ENCODE measurements at places on chromosomes 16 and 17. TPM values are rescaled to one million over a fixed set of nuclear protein-coding genes. Genes with fewer than 3 reads are reported as not detected.

- no peaks in the 10 kb centered on the region for H3K4me1 ChIP-seq
- no peak overlapping the region for H3K27ac ChIP-seq
- no peak for DNase-seq
- H3K27me3 ChIP-seq: no peaks in the 10 kb centered on the region
Observed at GRCh38 chr16:8736123-8736668, 61.2 kb downstream of the TMEM186 start.

GRCh38 chr17:8062807-8063483 is 24.1 kb downstream of the ALOX15B start:
- no peak overlapping the region for H3K27ac ChIP-seq
- no peak overlapping the region for H3K4me3 ChIP-seq
- H3K27me3 ChIP-seq: peaks cover 50% of the 10 kb centered on the region
- no peak for DNase-seq
- peaks cover 13% of the 10 kb centered on the region for H3K4me1 ChIP-seq
- no peaks in the 10 kb centered on the region for H3K36me3 ChIP-seq

DNA sequence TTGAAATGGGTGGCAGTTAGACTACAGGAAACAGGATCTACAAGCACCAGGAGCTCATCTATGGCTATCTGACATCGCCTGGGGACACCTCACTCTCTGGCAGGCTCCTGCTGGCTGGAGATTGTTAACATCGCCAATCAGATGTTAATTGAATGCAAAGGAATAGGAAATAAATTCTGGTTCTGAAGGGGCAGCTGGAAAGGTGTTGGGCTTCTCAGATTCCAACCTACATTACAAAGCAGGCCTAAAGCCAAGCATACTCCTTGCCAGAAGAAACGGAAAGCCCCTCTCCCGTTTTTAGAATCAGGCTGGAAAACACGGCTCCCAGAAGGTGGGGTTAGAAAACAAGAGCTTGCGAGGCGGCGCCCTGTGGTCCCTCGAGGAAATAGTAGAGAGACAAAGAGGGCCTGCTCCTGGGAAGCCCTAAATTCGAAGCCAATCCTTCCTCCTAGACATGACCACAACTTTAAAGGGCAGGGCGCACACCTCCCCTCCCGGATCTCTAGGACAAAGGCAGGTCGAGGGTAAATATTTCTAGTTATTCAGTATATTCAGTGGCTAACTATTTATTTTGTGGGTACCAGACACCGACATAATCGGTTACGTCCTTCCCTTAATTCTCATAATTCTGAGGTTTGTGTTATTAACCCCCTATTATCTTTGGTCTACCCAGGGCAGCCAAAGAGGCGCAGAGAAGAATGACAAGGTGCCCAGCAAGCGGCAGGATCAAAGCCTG is 763 bp upstream of the TOM1L1 start:
- H3K4me3 ChIP-seq: peak overlapping the region; percentile 53
- H3K27me3 ChIP-seq: peaks cover 43% of the 10 kb centered on the region
- H3K27ac ChIP-seq: no peak overlapping the region
- peaks cover 3% of the 10 kb centered on the region for H3K4me1 ChIP-seq

GRCh38 chr16:88781140-88782077 is 3.6 kb downstream of the PIEZO1 start:
- peaks cover 9% of the 10 kb centered on the region for H3K36me3 ChIP-seq
- peak; percentile 64 for DNase-seq
- no peaks in the 10 kb centered on the region for H3K27me3 ChIP-seq
- peak overlapping the region; percentile 87 for H3K27ac ChIP-seq
- H3K4me1 ChIP-seq: peaks cover 40% of the 10 kb centered on the region
- H3K4me3 ChIP-seq: peak overlapping the region; percentile 86

DNA sequence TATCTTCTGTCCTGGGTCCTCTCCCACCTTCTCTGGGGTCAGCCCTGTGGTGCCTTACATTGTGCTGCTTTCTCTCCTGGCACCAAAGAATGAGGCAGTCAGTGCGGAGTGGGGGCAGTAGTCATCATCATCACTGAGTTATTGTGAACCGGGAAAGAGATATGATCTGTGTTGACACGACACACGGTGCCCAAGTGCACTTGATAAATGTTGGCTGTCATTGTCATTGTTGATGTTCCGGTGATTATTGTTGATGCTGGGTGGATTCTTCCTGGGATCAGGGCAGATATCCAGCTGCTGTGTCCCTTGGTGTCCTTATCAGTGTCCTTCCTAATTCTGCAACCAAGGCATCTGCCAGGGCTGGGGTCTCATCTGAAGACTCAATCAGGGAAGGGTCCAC is 121.7 kb downstream of the ABCC6 start:
- no peak for DNase-seq
- H3K27me3 ChIP-seq: no peaks in the 10 kb centered on the region
- H3K36me3 ChIP-seq: peaks cover 75% of the 10 kb centered on the region
- H3K4me3 ChIP-seq: no peak overlapping the region
- H3K4me1 ChIP-seq: peaks cover 2% of the 10 kb centered on the region
- H3K27ac ChIP-seq: no peak overlapping the region

DNA sequence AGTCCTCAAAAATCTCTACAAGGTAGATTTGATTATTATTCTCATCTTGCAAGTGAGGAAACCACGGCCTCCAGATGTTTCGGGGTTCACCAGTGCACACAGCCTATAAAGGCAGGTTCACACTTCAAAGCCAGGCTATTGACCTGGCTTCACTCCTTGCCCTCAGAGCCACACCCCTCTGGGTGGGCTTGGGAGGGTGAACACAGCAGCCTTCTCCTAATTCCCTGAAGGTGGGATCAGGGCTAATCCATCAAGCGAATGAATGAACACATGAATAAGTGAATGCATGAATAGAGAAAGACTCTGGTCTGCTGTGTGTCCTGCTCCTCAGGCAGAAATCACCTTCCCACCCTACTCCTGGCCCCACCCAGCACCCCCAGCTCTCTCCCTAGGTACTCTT is 139.0 kb downstream of the CYLD start:
- H3K36me3 ChIP-seq: no peaks in the 10 kb centered on the region
- DNase-seq: no peak
- no peak overlapping the region for H3K27ac ChIP-seq

GRCh38 chr17:58172369-58173071 is 5.7 kb downstream of the OR4D2 start:
- no peak overlapping the region for H3K4me3 ChIP-seq
- H3K27me3 ChIP-seq: peaks cover 18% of the 10 kb centered on the region
- peaks cover 28% of the 10 kb centered on the region for H3K4me1 ChIP-seq
- H3K27ac ChIP-seq: no peak overlapping the region
- DNase-seq: peak; percentile 36

- no peak for DNase-seq
- peaks cover 26% of the 10 kb centered on the region for H3K4me1 ChIP-seq
- H3K27me3 ChIP-seq: no peaks in the 10 kb centered on the region
Observed at GRCh38 chr17:58215685-58216084, 3.4 kb downstream of the MKS1 start.

DNA sequence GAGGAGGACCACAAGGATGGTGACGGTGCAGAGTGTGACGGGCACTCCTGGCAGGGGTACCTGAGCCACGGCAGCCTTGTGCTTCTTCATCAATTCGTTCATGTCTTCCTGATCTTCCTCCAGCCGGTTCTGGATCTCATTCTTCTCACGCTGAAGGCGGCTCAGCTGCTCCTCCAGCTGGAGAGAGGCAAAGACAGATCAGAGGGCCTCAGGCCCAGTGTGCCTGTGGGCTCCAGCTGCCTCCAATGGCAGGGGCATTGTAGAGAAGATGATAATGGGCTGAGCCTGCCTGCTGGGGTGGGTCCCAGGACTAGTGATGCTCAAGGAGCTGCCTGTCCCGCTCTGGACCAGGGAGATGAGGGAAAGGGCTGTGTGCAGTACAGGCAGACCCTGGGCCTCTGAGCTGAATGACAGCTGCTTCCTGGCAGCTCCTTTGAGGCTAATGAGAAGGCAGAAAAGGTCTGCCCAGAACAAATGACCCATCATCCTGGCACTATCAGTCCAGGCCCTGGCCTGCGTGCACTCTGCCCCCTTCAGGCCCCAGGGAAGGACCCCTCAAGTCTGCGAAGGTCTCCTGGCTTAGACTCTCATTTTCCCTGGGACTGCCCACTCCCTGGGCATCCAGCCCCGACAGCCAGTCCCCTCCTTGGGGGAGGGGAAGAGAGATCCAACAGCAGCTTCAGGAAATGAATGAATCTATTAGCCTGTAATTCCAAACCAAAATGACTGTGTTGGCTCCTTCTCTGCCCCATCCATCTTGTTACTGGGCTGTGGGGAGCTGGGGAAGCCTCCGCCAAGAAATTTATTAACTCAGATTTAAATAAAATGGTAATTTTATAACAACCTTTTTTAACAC is 48.0 kb downstream of the PIPOX start:
- no peaks in the 10 kb centered on the region for H3K27me3 ChIP-seq
- no peak overlapping the region for H3K27ac ChIP-seq
- DNase-seq: no peak

DNA sequence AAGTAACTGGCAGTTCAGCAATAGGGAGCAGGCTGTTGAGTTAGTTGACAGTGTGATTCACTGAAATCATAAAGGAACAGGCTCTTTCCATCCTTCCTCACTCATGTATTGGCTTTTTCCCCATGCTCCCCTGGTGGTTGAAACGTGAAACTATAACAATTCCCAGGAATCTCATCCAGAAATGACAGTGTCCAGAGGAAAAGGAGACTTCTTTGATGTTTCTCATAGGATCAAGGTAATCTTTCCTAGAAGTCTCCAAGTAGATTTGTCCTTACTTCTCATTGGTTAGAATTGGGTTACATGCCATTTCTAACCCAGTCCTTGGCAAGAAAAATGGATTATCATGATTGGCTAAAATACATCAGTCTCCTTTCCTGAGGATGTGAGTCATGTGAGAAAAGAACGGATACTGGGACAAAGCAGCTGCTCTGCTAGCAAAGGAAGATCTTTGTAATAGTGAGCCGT is 14.4 kb downstream of the TTC19 start:
- H3K27ac ChIP-seq: no peak overlapping the region
- H3K4me3 ChIP-seq: no peak overlapping the region
- no peaks in the 10 kb centered on the region for H3K27me3 ChIP-seq
- H3K36me3 ChIP-seq: peaks cover 57% of the 10 kb centered on the region

- no peak for DNase-seq
- H3K36me3 ChIP-seq: no peaks in the 10 kb centered on the region
- H3K4me1 ChIP-seq: no peaks in the 10 kb centered on the region
Observed at GRCh38 chr17:72955391-72956140, 136.9 kb downstream of the SLC39A11 start.

DNA sequence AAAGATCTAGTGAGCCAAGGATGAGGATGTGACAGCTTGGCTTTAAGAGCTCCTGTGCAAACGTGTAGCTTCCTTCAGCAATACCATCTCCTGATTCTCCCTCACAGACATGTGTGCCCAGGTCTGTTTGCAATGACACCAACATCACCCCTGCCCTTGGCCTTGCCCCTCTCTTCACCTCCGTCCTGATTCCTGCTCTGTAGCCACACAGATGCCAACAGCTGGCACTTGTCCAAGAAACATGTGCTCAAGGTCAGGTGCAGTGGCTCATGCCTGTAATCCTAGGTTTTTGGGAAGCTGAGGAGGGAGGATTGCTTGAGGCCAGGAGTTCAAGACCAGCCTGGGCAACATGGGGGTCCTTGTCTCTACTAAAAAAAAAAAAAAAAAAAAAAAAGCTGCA is 103.8 kb upstream of the CRHR1 start:
- no peak overlapping the region for H3K4me3 ChIP-seq
- H3K36me3 ChIP-seq: no peaks in the 10 kb centered on the region
- no peaks in the 10 kb centered on the region for H3K27me3 ChIP-seq
- no peak overlapping the region for H3K27ac ChIP-seq

- no peak overlapping the region for H3K27ac ChIP-seq
- no peaks in the 10 kb centered on the region for H3K27me3 ChIP-seq
- no peak for DNase-seq
- H3K4me1 ChIP-seq: no peaks in the 10 kb centered on the region
- no peak overlapping the region for H3K4me3 ChIP-seq
Observed at GRCh38 chr16:69871708-69872107, 79.4 kb upstream of the CLEC18A start.

- no peak for DNase-seq
- H3K27me3 ChIP-seq: no peaks in the 10 kb centered on the region
- peaks cover 38% of the 10 kb centered on the region for H3K36me3 ChIP-seq
Observed at GRCh38 chr17:8832711-8833352, 33.7 kb upstream of the MFSD6L start.

DNA sequence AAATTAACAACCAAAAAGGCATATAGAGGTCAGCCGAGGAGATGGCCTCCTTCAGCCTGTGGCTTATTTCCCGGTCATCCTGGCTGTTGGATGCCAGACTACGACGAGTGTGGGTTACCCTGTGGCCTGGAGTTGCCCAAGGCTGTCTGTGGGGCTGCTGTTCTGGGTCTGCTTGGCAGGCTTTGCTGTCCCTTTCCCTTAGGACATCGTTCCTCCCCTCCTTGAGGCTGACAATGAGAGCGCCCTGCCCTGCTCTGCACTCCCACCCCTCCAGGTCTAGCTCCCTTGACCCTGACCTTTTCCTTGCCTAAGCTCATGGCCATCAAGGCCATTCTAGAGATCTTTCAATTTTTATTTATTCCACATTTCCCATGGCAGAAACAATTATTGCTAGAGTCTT is 1.9 kb upstream of the CBFB start:
- peaks cover 22% of the 10 kb centered on the region for H3K36me3 ChIP-seq
- H3K27ac ChIP-seq: no peak overlapping the region
- H3K4me1 ChIP-seq: peaks cover 46% of the 10 kb centered on the region
- H3K27me3 ChIP-seq: no peaks in the 10 kb centered on the region
- peak; percentile 7 for DNase-seq

DNA sequence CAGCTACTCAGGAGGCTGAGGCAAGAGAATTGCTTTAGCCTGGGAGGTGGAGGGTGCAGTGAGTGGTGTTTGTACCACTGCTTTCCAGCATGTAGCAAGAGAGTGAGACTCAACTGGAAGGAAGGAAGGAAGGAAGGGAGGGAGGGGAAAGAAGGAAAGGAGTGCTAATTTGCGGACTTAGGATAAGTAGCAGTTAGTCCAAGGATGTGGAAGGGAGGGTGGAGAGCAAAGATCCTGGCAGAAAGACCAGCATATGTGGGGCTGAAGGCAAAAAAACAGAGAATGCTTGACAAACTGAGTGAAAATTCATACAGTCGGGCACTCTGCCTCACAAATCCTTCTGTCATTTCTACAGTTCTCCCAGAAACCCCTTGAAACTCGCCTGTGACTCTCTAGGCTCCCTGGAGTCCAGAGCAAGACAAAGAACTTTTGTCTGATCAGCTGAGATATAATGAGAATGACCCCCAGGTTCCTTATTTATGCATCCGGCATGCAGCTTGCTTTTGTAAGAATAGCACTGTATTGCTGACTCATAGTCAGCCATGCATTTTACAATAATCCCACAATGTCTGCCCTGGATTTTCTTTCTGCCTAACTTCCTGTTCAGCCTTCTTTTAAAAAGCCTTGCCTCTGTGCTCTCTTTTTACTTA is 31.5 kb downstream of the CDK5RAP3 start:
- DNase-seq: no peak
- H3K27me3 ChIP-seq: peaks cover 17% of the 10 kb centered on the region
- peaks cover 12% of the 10 kb centered on the region for H3K4me1 ChIP-seq

- no peak overlapping the region for H3K27ac ChIP-seq
- H3K4me3 ChIP-seq: no peak overlapping the region
- no peaks in the 10 kb centered on the region for H3K27me3 ChIP-seq
Observed at GRCh38 chr17:67555855-67556254, 161.9 kb upstream of the NOL11 start.

- peaks cover 8% of the 10 kb centered on the region for H3K4me1 ChIP-seq
- no peak for DNase-seq
- no peak overlapping the region for H3K27ac ChIP-seq
- no peak overlapping the region for H3K4me3 ChIP-seq
- no peaks in the 10 kb centered on the region for H3K36me3 ChIP-seq
Observed at GRCh38 chr17:74850310-74850709, 9.4 kb downstream of the GRIN2C start.

Gene PLA2G10
- not detected for total RNA-seq

Gene ANKFN1
- not detected for total RNA-seq

Gene FOXC2
- total RNA-seq: not detected

Gene SLC52A1
- 0.14 TPM for total RNA-seq

Gene PTGES3L
- total RNA-seq: 1.9 TPM

Gene RCVRN
- total RNA-seq: not detected

Gene C17orf78
- not detected for total RNA-seq

Gene DRC7
- not detected for total RNA-seq

Gene KRT27
- total RNA-seq: not detected
